Bronchial epithelial cell (primary cell): ENCODE measurements at places on chromosomes 2 and 18.
A peak's percentile ranks its signal among the peaks of the same experiment; 100 is the strongest.

- DNase-seq, result no peak
Observed at GRCh38 chr2:141595316-141595920, 535.4 kb downstream of the LRP1B start.

DNA sequence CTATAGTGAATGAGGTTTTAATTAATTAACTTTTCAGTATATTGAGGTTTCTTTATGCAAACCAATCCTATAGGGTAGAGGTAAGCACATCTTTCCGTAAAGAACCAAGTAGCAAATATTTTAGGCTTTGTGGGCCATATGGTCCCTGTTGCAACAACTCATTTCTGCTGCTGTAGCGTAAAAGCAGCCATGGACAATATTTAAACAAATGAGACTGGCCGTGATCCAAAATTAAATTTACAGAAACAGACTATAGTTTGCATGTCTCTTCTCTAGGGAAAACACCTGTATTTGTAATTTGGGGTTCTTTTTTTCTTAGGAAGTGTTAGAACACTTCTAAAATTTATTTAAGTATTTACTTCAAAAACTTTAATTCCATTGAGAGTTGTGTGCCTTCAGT lies 104.3 kb downstream of the KYNU start:
- no peak for DNase-seq

- peak; percentile 93 for DNase-seq
Observed at GRCh38 chr2:10407841-10408648, 40.1 kb downstream of the ODC1 start.

GRCh38 chr2:168224346-168224745 lies 23.0 kb downstream of the STK39 start:
- DNase-seq, result no peak

GRCh38 chr2:102514061-102514785 lies 41.2 kb downstream of the SLC9A4 start:
- DNase-seq, result peak; percentile 94

DNA sequence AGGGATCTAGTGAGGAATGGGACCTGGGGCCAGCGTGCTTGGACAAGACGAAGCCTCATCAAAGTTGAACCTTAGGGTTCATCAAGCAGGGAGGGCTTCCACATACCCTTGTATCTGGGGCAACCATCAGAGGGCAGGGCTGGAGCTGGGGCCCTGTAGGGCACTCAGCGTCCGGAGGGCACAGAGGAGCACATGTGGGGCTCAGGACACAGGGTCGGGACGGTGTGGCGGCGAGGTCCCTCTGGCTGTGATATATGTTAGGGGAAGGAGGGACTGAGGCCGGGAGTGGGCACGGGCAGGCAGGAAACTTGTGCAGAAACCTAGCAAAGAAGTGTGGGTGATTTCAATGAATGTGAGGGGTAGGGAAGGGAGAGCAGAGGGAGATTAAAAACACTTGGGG lies 244.0 kb downstream of the AGAP1 start:
- no peak for DNase-seq

DNA sequence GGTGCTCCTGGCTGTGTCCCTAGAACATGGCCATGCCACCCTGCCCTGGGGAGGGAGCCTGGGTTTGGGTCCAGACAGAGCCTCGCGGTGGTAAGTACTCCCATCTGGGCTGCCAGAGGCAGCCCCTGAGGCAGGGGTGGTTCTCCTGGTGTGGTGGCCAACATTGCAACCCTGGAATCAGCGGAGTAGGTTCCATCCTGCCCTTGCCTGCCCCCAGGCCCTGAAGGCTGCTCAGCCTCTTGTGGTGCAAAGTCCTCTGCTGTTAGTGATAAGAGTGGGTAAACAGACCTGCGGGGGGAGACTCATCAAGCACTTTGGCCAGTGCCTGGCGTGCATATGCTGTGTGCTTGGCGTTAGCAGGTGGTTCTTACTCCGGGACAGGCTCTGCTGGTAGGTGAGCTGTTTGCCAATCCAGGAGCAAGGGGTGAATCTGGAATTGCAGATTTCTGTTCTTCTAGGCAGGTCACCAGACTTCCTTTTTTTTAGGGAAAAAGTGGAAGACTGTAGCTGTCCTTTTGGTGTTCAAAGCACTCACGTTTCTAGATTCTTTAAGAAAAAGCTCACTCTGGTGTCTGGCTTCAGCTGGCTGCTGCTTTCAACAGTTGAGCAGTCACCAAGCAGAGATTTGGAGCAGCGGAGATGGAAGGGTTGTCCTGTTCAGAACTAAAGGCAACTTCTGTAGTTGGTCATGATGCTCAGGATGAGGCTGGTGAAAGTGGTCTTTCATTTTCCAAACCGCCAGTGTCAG lies 3.2 kb downstream of the CNNM3 start:
- DNase-seq, result peak; percentile 20

DNA sequence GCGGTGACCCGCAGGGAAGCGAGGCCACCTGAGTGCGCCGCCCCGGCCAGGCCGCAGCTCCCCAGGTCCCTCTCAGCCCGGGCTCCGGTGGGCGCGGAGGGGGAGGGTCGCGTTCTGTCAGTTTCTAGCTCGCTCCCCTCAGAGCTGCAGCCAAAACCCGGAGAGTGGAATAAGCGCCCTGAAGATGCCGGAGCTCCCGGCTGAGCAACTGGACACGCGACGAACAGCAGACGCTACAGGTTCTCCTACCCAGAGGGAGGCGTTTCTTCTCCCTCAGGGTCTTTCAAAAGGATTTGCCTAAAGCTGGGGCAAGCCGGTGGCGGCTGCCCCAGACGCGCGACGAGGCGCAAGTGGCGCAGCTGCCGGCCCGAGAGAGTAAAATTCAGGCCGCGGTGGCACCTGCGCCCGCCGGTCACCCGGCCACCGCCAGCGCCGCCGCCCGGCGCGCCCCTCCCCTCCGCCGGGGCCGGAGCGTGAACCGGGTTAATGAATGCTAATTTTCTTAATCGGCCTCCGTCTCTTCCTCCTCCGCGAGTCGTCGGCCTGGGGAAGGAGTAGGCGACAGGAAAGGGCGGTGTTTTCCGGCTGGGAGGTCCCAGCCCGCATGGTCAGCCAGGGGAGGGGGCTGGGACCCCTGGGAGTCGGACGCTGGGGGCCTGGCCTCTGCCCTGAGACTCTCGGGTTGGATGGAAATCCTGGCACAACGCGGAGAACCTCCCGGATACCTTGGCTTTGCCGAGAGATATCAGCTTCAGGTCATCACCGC lies 845 bp upstream of the CDC42EP3 start:
- DNase-seq, result peak; percentile 60

DNA sequence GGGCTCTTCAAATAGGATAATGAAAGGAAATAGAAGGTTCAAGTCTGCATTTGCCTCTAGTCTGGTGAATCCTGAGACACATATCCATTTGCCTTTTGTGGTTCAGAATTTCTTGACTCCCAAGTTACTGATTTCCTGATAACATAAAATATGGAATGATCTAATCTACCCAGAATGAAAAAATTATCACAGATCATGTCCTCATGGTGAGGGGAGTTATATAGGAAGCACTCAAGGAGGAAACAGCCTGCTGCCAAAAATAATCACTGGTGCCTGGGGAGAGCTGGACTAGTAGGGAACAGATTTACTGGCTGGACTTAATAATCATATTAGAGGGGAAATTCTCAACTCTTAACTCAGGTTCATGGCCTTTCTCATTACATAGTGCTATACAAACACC lies 95.5 kb upstream of the STK17B start:
- no peak for DNase-seq

DNA sequence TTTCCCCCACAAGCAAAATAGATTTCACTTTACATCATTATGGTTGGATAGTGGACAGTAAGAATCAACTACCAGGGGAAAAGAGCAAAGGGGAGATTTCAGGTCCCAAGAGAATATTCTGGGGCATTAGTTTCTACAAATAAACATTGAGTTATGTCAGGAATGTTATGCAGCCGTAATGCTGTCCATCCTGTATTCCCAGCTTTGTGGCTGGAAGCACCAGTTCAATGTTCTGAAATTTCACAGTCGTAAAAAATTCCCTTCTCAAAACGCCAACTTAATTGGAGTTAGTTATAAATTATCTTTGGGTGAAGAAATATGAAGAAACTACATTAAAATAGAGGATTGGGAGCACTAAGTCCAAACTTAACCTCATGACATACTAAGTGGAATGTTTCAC lies 141.5 kb upstream of the FIGN start:
- DNase-seq, result peak; percentile 12

GRCh38 chr2:165032559-165032958 lies 77.2 kb upstream of the SLC38A11 start:
- DNase-seq, result no peak

- no peak for DNase-seq
Observed at GRCh38 chr2:70385204-70385603, 83.3 kb upstream of the FAM136A start.

GRCh38 chr18:70385474-70385873 lies 96.6 kb downstream of the SOCS6 start:
- DNase-seq, result no peak

GRCh38 chr2:168912466-168912865 lies 11.4 kb downstream of the G6PC2 start:
- DNase-seq, result no peak

- no peak for DNase-seq
Observed at GRCh38 chr2:85525567-85525966, 13.4 kb upstream of the MAT2A start.

DNA sequence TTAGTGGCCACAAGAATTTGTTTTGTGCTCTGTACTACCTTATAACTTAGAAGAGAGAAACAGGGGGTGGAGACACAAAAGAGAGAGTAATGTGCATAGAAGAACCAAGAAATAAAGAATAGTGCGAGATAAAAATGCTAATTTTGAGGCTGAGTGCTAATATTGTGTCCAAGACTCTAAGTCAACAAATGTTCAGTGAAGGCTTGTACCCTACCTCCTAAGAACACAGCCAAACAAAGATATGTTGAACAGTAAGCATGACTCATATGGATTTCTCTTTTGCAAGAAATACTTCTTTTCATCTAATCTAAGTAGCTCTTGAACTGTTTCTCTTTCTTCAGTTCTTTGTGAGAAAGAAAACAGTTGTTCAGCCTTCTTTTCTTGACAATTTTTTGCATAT lies 45.2 kb downstream of the GAREM1 start:
- DNase-seq, result peak; percentile 80
